GM23248 (cell line): ENCODE measurements at places on chromosomes 3 and 15. TPM values are rescaled to one million over a fixed set of nuclear protein-coding genes. Genes with fewer than 3 reads are reported as not detected.

THAP10 gene
- polyA plus RNA-seq, result 5.9 and 8.0 TPM in 2 replicates

- DNase-seq, result no peak
Observed at GRCh38 chr15:82823049-82823448, 13.6 kb downstream of the WHAMM start.

- no peak for DNase-seq
Observed at GRCh38 chr3:1783995-1784394, 314.7 kb upstream of the CNTN4 start.

MRAS gene
- 65.1 and 65.5 TPM in 2 replicates for polyA plus RNA-seq

GRCh38 chr15:36484038-36484778, 95.2 kb upstream of the CDIN1 start:
- DNase-seq, result peak; percentile 42

NOX5 gene
- 0.11 TPM in 1 of 2 replicates, not detected in the other for polyA plus RNA-seq

CLDN11 gene
- polyA plus RNA-seq, result 84.5 and 84.9 TPM in 2 replicates

- DNase-seq, result peak; percentile 80
Observed at GRCh38 chr3:20683910-20684309, 497.9 kb upstream of the SGO1 start.

DNA sequence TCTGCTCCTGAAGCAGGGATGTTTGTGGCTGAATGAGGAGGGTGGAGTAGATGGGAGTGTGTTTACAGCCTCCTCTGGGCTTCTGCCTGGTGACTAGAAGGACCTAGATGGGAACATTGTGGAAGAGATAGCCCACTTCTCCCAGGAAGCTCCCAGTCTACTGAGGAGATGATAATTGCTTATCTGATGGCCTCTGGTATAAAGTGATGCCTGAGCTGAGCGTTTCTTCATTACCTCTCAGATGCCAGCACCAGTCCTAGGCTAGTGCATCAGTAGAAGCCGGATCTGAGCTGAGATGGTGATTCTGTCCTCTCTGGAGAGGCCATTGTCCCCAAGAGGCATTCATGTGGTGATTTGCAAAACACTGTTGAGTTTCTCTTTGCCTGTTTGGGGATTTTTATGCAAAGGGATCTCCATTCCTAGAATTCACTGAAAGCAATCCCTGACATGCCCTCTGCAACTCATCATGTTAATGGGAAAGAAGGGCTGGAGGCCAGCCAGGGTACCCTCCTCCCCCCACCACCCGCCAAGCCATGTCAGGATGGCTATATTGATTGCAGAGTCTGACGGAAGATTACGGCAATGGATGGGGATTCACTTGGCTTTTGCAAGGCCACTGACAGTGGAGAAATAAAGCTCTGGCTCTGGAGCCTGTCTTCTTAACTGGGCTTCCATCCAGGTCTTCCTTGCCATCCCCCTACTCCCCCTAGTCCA, 166.4 kb upstream of the ROPN1 start:
- no peak for DNase-seq

GRCh38 chr3:181917027-181917426, 205.3 kb downstream of the SOX2 start:
- DNase-seq, result peak; percentile 14

GRCh38 chr3:109241459-109242186, 74.7 kb downstream of the DPPA2 start:
- no peak for DNase-seq

HIGD2B gene
- not detected in 2 replicates for polyA plus RNA-seq

SLCO2A1 gene
- polyA plus RNA-seq, result 4.3 and 4.8 TPM in 2 replicates

CPNE9 gene
- not detected in 2 replicates for polyA plus RNA-seq

- DNase-seq, result peak; percentile 82
Observed at GRCh38 chr3:61894988-61895935, 333.9 kb downstream of the PTPRG start.

GRCh38 chr15:75061272-75061671, 37.9 kb downstream of the PPCDC start:
- DNase-seq, result peak; percentile 71

DNA sequence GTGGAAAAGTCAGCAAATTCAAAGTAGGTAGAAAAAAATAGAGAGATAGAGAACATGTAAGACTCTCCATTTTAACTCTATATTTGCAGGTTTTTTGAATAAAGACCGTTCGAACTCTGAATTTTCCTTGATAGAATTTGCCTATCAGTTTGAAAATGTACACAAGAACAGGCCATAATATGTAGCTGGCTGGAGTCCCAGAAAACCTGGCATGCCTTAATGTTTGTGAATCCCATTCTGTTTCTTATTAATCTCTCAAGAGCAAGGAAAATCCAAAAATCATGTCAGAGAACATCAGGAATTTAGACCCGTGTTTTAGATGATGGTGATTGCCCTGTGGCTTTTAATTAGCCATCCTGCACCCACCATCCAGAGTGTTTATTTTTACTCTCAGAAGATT, 7.2 kb upstream of the CFAP161 start:
- no peak for DNase-seq

DNA sequence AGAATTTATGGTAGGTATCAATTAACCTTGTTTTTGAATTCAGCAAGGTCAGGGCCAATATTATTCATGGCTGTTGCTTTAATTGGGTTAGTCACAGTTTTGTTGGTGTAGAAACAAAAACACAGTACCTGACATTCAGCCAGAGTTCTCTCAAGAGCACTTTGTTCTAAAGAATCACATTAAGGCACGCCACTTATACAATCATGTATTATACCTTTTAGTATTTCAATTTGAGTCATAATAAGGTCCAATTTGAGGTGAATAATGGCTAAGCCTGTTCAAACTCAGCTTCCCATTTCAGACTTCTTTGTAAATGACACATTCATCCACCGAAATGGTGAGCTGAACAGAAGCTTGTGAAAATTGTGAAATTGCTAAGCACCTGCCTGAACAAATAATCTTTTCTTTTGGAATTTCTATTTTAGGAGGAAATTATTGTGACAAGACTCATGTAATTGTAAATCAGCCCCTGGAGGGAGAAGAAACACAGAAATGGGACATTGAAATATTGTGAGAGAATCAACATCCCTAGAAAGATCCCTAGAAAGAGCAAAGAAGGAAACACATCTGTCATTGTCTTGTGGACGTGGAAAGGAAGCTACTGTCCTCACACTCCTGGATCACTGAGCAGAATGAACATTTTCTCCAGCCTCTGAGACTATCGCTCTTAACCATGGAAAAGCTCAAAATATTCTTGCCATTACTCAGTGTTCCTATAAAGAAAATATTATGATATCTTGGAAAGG, 29.3 kb downstream of the RIOX2 start:
- DNase-seq, result no peak

ZKSCAN7 gene
- polyA plus RNA-seq, result 2.9 and 3.1 TPM in 2 replicates

GRCh38 chr3:133691273-133692107, 29.7 kb upstream of the TOPBP1 start:
- peak; percentile 64 for DNase-seq

DNA sequence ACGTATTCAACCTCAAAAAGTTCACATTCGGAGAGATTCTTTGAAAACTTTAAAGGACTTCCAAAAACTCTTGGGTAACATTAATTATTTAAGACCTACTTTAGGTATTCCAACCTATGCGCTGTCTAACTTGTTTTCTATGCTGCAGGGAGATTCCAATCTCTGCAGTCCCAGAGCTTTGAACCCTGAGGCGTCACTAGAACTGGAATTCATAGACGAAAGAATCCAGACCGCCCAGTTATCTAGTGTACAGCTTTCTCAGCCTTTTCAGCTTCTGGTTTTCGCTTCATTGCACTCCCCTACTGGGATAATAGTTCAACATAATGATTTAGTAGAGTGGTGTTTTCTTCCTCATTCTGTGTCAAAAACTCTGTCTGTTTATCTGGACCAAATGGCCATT, 711.3 kb downstream of the ROBO1 start:
- DNase-seq, result no peak

APOD gene
- polyA plus RNA-seq, result 3.7 and 4.7 TPM in 2 replicates

DNA sequence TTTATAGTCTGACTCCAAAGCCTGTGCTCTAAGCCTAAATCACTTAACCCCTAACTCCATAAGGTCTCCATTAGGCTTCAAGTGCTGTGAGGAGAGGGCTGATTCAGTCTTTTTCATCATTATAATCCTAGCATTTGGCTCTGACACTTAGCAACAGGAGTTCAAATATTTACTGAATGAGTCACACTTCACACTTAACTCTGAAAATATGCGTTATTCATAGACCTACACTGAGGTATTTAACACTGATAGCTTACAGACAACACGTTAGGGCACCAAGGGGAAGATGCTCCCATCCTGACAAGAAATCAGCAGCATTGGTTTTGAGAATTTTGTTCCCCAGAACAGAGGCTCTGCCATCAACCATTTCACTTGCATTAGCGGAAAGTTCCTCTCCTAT, 53.5 kb downstream of the MSL2 start:
- DNase-seq, result peak; percentile 93

DNA sequence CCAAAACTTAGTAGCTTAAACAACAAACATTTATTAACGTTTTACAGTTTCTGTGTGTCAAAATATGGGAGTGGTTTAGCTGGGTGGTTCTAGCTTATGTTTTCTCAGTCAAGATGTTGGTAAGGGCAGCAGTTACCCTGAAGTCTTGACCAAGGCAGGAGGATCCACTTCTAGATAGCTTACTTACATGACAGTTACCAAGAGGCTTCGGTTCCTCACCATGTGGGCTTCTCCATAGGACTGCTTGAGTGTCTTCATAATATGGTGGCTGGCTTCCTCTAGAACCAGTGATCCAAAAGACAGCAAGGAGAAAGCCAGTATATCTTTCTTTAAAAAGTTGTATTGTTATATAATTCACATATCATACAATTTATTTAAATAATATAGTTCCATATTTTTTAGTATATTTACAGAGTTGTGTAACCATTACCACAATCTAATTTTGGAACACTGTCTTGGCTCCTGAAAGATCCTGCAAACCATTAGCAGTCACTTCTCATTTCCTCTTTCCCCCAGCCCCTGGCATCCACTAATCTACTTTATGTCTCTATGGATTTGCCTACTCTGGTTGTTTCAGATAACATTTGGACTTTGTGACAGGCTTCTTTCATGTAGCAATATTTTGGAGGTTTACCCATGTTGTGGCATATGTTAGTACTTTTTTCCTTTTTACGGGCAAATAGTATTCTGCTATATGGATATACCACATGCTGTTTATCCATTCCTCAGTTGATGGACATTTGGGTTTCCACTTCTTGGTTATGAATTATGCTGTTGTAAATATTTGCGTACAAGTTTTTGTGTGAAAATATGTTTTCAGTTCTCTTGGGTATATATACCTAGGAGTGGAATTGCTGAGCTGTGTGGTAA, 33.3 kb downstream of the MAPK6 start:
- no peak for DNase-seq

WDR93 gene
- polyA plus RNA-seq, result 0.10 TPM in 1 of 2 replicates, not detected in the other

GRCh38 chr3:131020122-131020693, 6.4 kb downstream of the ASTE1 start:
- DNase-seq, result no peak

GRCh38 chr3:175176556-175176955, 317.4 kb downstream of the NAALADL2 start:
- DNase-seq, result no peak

IFT122 gene
- 13.5 and 16.1 TPM in 2 replicates for polyA plus RNA-seq

THRB gene
- 3.3 and 3.9 TPM in 2 replicates for polyA plus RNA-seq

DNA sequence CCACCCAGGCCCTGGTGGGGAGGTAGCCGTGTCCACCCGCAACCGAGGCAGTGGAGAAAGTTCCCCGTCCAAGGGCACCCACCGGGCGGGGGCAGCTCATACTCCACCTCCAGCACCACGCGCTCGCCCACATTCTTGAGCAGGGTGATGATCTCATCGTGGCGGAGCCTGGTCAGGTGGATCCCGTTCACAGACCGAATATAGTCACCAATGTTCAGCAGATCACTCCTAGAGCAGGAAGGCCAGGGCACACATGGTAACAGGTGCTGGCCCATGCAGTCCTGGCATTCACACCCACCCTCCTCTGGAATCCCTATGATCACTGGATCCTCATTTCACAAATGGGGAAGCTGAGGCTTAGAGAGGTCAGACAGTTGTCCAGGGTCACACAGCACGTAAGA, 15.8 kb downstream of the GRIP2 start:
- no peak for DNase-seq

CAMKV gene
- 0.09 and 0.19 TPM in 2 replicates for polyA plus RNA-seq
